ENCODE measurements at places on chromosomes 16 and 17.

DNA sequence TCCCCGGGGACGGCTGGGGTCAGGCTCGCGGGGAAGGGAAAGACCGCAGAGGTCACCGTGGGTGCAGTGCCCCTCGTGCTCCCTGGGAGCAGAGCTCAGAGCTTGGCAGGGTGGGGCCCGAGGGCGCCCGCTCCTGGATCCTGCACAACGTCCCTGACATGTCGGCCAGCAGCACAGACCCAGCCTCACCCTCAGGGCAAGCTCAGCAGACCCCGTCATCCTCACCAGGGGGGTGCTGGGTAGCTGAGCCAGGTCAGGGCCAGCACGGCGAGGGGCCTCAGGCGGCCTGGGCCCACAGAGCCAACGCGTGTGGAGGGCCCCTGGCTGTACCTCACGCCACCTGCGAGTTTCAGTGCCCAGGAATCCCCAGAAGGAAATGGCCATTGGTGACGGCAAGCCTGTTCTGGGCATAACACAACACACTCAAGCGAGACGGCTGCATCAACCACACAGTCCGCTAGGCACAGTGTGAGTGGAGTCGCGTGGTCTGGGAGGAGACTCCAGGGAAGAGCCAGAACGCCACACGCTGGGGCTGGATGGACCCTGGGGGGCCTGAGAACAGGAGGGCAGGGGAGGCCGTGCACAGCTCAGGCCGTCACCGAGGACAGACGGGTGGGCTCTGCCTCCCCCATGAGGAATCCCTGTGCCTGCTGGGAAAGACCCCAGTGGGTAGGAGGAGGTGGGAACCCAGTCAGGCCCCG is 60.3 kb downstream of the ZNF778 start:
- DNase-seq: no peak

- no peak for DNase-seq
These were observed 385.4 kb upstream of the RBFOX1 start for GRCh38 chr16:6947291-6947690.

DNA sequence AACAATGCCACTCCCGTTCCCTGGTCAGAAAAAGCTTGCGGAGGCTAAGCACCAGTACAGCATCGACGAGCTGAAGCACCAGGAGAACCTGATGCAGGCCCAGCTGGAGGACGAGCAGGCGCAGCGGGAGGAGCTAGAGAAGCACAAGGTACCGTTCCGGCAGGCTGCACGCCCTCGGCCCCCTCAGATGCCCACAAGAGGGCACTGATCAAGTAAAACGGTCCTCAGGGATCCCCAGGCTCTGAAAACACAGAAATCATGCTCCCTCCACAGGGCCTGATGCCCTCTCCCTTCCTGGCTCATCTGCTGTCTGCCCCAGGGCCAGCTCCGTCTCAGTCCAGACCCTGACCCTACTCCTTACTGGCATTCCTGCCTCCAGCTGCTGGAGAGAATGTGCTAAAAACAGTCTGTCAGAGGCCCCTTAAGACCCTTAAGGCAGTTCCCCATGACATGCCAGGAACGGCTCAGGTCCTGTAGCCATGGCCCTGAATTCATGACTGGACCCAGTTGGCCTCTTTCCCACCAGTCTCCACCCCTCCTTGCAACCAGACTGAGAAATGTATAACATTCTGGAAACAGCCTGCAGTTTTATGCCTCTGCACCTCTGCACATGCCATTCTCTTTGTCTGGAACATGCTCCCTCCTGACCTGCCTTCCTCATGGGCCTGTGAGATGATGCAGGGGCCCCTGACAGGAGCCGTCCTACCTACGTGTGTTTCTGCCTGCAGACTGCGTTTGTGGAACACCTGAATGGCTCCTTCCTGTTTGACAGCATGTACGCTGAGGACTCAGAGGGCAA is 21.8 kb downstream of the DRC3 start:
- DNase-seq: no peak

DNA sequence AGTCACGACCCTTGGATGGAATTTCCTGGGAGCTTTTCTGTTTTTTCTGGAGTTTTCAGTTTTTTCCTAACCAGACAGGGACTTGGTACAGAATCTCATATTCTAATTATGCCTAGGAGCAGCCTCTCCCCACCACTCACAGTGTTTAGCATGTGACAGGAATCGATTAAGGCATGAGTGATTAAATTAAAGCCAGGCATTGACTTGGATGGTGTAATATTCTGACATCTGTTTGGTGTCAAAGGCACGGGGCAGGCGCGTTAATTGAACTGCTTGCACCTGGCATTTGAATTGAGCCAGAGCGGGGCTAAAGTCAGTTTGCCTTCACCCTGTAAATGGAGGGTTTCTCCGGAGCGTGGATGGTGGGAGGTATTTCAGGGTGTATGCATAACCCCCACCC is 11.9 kb downstream of the MAPT start:
- no peak for DNase-seq

DNA sequence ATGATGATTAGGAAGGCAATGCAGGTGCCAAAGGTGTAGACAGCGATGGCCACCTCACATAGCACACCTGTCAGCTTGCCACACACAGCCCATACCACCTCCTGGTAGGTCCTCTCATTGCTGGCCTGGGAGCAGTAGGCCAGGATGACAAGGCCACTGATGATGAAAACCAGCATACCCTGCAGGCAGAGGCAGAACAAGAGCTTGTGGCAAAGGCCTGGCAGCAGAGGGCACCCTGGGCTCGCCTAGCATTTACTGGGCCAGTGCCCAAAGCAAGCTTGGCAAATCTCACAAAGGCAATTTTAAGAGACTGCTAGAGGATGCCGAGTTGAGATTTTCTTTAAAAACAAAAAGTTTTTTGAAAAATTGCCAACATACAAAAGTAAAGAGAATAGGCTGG is 5.9 kb downstream of the SLC38A7 start:
- no peak for DNase-seq

- no peak for DNase-seq
These were observed 223.5 kb downstream of the CYB561 start for GRCh38 chr17:63222655-63223054.

DNA sequence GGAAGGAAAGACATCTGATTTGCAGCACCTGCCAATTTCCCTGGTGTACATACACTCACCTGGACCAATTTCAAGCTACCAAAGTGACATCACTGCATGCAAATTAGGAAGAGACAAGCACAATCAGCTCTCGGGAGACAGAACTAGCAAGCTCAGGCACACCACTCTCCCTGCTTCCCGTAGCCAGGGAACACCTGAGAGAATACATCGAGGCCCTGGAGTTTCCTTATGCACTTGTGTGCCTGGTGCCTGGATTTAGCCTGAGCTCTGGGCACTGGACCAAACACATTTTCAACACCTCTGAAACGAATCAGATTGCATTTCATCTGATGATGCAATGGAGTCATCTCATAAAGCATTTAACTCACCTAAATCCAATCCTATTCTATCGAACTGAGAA is 110.5 kb downstream of the HS3ST2 start:
- no peak for DNase-seq

DNA sequence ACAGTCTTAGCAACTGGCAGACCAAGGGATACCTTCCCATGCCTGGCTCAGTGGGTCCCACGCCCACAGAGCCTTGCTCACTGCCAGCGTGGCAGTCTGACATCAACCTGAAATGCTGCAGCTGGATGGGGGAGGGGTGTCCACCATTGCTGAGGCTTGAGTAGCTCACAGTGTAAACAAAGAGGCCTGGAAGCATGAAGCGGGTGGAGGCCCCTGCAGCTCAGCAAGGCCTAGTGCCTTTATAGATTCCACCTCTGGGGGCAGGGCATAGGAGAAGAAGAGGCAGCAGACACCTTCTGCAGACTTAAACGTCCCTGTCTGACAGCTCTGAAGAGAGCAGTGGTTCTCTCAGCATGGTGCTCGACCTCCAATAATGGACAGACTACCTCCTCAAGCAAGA is 263.2 kb downstream of the KIF2B start:
- no peak for DNase-seq

GRCh38 chr17:5665164-5665563 is 80.9 kb upstream of the NLRP1 start:
- DNase-seq: no peak

GRCh38 chr17:48671697-48672171 is 45.6 kb upstream of the HOXB9 start:
- peak; percentile 44 for DNase-seq

- DNase-seq: no peak
These were observed 26.2 kb downstream of the TNFRSF13B start for GRCh38 chr17:16945663-16946218.

- no peak for DNase-seq
These were observed 17.2 kb upstream of the GSE1 start for GRCh38 chr16:85595812-85596502.

- DNase-seq: no peak
These were observed 100.0 kb downstream of the FTO start for GRCh38 chr16:53803998-53804397.

DNA sequence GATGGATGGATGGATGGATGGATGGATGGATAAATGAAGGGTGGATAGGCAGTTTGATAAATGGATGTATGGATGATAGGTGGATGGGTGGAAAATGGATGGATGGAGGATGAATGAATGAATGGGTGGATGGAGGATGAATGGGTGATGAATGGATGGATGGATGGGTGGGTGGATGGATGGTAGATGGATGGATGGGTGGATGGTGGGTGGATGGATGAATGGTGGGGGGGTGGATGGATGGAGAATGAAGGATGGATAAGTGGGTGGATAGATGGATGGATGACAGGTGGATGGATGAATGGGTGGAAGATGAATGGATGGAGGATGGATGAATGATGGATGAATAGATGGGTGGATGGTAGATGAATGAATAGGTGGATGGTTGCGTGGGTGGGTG is 70.1 kb upstream of the BCO1 start:
- DNase-seq: no peak

GRCh38 chr16:4382795-4383357 is 11.2 kb downstream of the VASN start:
- no peak for DNase-seq

DNA sequence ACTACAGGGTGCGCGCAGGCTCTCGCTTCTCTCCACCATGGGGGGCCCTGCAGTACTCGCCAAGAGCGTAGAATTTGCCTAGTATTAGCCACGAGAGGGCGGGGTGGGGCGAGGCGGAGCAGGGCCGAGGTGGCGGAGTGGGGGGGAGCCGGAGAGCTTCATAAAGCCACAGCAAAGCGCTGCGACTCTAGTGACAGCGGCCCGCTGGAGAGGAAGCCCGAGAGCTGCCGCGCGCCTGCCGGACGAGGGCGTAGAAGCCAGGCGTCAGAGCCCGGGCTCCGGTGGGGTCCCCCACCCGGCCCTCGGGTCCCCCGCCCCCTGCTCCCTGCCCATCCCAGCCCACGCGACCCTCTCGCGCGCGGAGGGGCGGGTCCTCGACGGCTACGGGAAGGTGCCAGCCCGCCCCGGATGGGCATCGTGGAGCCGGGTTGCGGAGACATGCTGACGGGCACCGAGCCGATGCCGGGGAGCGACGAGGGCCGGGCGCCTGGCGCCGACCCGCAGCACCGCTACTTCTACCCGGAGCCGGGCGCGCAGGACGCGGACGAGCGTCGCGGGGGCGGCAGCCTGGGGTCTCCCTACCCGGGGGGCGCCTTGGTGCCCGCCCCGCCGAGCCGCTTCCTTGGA is at the start of gene TBX21:
Gene TBX21, plus strand, starts transcription at position 190 of the 627 bp plus-strand sequence. Its CDS starts 219 bp downstream, at position 409.
- peak; percentile 85 for DNase-seq

DNA sequence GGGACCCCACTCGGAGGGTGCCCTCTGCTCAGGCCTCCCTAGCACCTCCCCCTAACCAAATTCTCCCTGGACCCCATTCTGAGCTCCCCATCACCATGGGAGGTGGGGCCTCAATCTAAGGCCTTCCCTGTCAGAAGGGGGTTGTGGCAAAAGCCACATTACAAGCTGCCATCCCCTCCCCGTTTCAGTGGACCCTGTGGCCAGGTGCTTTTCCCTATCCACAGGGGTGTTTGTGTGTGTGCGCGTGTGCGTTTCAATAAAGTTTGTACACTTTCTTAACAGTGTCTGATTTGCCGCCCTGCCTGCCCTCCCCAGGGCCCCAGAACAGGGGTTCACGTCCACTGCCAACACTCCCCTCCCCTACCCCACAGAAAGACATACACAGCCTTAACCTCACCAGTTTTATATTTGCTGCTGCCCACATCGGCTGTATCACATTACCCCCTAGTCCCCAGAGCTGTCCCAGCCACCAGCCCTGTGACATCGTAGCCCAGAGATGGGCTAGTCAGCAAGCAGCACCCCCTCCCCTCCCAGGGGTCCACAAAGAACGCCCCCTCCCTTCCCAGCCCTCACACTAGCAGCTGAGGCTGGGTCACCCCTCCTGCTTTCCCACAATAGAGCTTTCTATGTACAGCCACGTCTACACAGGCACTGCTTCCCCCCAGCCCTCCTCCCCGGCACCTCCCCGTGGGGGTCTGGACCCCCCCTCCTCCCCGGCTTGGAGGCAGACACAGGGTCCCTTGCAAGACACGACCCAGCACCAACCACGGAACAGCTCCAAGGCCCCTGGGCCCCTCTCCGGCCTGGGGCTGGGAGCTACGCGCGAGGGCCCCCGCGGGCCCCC is 7.9 kb downstream of the GRN start:
- DNase-seq: no peak

- no peak for DNase-seq
These were observed 41.5 kb upstream of the GNG13 start for GRCh38 chr16:842061-842476.

- DNase-seq: no peak
These were observed 54.1 kb downstream of the PIMREG start for GRCh38 chr17:6498356-6498755.

DNA sequence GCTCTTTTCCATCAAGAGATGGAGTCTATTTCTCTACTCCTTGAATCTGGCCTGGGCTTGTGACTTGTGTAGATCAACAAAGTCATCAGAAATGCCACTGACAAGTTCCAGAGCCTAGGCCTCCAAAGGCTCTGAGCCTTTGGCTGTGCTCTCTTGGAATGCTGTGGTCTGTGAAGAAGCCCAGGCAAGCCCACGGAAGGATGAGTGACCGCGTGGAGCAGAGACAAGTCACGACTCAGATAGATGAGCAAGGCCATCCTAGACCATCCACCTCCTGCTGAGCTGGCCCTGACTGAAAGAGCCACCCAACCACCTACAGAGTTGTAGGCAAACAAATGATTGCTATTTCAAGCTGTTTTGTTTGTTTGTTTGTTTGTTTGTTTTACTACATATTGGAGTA is 11.6 kb upstream of the ICAM2 start:
- DNase-seq: no peak

- no peak for DNase-seq
These were observed 8.3 kb upstream of the SPNS3 start for GRCh38 chr17:4425398-4425797.

- no peak for DNase-seq
These were observed 45.6 kb downstream of the ADCY7 start for GRCh38 chr16:50311891-50312501.

All from stimulated activated CD8-positive, alpha-beta memory T cell treated with anti-CD3 and anti-CD28 coated beads, Interleukin-4, amount 100 ng/mL, for 1 hour (primary cell).